Prostate gland (tissue), 2 donors: ENCODE measurements at places on chromosomes 6 and 20.

GRCh38 chr6:4224067-4224978 lies 88.9 kb upstream of the ECI2 start:
- no peak for DNase-seq

GRCh38 chr6:40917603-40918002 lies 121.4 kb downstream of the UNC5CL start:
- no peak for DNase-seq

DNA sequence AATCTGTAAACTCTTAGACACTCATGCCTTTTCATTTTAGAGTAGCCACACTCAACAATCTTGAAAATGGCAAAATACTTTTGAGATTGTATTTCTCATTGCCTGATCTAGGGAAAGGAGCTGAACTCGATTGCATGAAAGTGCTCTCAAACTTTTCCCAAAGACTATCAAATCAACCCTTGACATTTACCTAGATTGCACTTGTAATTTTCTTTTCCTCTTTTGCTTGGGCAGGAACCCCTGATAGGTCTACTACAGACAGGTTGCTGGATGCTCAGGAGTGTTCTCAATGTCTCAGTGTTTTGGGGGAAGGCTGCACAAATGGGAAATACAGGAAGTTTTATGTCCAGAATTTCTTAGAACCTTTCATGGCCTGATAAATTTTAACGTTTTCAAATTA lies 468.0 kb upstream of the GJE1 start:
- no peak for DNase-seq

GRCh38 chr6:89508755-89509563 lies 76.0 kb downstream of the ANKRD6 start:
- DNase-seq, result no peak

- DNase-seq, result no peak
Observed at GRCh38 chr20:4560667-4561066, 161.0 kb upstream of the PRND start.

GRCh38 chr20:45621593-45621992 lies 7.9 kb upstream of the WFDC10A start:
- DNase-seq, result no peak

DNA sequence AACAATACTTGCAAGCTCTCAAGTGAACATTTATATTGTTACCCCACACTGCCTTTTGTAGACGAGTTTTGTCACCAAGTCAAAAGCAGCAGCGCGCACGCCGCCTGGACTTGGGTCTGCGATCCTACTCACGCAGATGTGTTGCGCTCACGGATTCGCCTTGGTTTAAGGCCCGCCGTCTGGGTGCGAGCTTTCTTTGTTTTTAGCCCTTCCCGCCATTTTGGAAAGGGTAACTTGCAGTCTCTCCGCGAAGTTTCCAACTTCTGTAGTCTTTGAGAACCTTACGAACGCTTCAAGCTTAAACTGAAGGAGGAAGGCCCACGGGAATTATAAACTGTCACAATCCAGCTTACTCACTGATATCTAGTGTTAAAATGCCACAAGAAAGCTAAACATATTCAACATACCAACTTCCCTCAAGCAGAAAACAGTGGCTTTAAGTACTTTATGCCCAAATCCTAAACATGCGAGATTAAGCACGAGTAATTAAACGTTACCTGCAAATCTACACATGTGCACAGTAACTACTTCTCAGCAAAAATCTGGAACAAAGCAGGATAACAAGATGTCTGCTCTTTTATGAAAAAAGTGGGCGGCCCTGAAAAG lies 80.4 kb upstream of the BTN3A2 start:
- DNase-seq, result peak; percentile 58

DNA sequence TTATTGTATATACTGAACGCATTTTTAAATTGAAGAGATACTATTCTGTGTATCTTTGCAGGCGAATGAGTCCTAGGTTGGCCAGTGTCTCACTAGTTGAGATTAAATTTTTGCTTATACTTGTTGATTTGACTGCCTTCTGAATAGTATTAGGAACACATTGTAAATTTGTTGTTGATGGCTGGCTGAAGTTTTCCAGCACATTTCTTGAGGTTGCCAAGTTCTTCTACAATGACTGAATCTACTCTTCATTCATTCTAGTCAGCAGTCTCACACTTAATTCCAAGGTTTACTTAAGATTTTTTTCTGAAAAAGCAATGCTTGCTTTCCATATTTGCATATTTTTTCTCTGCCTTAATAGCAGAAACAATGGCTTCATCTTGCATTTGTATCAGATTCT lies 151.7 kb downstream of the ZFAND3 start:
- no peak for DNase-seq

- no peak for DNase-seq
Observed at GRCh38 chr6:5846335-5846734, 160.4 kb downstream of the NRN1 start.

DNA sequence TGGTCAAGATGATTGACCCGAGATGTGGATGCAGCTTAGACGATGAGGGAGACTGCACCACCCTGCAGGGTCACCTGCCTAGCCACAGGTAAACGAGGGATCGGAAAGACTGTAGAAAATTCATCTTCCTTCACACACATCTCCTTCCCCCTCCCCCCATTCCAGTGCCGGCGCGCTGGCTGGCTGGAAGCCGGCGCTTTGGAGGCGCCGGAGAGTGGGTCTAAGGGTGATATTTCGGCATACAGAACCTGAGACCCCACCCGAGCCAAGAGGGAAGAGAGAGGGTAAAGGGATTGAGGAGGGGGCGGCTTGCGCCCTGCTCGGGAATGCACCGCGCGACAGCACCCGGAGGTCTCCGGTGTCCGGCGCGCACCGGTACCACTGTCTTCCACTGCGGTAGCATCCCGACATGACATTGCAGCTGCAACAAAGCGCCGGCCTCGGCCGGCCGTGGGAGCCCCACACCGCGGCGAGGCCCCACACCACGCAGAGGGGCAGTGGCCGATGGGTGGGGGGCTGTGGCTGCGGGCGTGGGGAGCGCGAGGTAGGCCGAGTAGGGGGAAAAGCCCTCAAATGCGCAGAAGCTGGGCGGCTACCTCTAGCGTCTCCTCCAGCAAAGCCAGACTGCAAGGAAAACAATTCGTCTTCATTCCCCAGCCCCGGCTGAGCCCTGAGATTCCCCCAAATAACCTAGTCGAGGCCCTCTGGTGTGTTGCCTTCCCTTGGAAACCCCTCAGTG lies 984 bp downstream of the TNFRSF21 start:
- DNase-seq, result peak; percentile 14

GRCh38 chr6:117448011-117448410 lies 22.3 kb upstream of the ROS1 start:
- no peak for DNase-seq

DNA sequence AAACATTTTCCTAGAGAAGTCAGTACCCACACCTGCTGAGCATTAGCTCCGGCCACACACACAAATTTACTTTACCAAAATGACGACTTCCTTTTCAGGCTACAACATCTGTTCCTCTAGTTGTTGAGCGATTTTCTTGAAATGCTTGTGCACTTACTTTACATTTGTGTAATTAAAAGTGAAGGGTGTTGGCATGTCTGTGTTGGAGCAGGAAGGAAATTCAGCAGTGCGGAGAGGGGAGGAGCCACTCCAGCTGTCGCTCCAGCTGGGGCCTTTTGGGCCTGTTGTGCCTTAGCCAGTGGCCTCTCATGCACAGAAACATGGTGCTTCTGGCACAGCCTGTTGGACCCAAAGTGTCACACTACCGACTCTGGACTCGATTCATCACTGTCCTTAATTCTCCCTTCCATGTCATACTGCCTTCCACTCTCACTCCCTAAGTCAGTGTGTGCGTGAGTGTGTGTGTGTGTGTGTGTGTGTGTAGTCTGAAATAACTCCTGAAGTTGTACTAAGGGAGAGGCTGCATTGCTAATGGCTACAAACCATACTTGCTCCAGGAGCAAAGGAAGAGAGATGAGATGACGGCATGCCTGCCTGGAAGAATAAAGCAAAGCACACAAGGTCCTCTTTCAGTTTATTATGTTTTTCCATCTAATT lies 191.8 kb upstream of the ARG1 start:
- DNase-seq, result no peak

GRCh38 chr6:62764841-62765240 lies 446.4 kb upstream of the FKBP1C start:
- no peak for DNase-seq

DNA sequence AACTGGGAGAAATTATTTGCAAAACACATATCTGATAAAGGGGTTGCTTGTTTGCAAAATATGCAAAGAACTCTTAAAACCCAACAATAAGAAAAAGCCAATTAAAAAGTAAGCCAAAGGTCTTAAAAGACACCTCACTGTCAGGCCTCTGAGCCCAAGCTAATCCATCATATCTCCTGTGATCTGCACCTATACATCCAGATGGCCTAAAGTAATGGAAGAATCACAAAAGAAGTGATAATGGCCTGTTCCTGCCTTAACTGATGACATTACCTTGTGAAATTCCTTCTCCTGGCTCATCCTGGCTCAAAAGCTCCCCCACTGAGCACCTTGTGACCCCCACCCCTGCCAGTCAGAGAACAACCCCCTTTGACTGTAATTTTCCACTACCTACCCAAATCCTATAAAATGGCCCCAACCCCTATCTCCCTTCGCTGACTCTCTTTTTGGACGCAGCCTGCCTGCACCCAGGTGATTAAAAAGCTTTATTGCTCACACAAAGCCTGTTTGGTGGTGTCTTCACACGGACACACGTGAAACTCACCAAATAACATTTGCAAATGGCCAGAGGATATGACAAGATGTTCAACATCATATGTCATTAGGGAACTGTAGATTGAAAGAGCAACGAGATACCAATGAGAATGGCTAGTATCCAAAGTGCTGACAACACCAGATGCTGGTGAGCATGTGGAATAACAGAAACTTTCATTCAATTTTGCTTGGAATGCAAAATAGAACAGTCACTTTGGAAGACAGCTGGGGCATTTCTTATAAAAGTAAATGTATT lies 565.0 kb upstream of the ADGRB3 start:
- no peak for DNase-seq

- DNase-seq, result no peak
Observed at GRCh38 chr6:36671687-36672375, 6.7 kb upstream of the CDKN1A start.

DNA sequence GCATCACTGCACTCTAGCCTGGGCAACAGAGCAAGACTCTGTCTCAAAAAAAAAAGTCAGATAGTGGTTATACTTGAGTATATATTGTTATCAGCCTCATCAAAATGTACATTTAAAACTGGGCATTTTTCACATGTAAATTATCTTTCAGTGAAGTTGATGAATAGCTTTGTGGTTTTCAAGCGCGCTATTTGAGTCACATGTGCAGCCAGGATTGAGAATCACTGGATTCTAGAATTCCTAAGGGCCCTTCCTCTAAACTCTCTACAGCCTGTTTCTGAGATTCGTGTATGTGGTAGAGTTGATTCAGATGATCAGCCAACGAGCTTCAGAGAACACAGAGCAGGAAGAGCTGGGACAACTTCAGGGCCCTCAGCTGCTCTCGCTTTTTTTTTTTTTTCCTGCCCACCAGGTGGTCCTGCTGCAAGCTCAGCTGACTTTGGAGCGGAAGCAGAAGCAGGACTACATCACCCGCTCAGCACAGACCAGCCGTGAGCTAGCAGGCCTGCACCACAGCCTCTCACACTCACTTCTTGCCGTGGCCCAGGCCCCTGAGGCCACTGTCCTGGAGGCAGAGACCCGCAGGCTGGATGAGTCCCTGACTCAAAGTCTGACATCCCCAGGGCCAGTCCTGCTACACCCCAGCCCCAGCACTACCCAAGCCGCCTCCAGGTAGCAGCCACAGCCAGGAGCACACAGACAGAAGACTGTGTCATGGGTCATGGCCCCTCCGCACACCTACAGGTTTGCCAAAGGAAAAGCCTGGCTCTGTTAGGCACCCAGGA lies 18.3 kb downstream of the C20orf173 start:
- DNase-seq, result no peak

DNA sequence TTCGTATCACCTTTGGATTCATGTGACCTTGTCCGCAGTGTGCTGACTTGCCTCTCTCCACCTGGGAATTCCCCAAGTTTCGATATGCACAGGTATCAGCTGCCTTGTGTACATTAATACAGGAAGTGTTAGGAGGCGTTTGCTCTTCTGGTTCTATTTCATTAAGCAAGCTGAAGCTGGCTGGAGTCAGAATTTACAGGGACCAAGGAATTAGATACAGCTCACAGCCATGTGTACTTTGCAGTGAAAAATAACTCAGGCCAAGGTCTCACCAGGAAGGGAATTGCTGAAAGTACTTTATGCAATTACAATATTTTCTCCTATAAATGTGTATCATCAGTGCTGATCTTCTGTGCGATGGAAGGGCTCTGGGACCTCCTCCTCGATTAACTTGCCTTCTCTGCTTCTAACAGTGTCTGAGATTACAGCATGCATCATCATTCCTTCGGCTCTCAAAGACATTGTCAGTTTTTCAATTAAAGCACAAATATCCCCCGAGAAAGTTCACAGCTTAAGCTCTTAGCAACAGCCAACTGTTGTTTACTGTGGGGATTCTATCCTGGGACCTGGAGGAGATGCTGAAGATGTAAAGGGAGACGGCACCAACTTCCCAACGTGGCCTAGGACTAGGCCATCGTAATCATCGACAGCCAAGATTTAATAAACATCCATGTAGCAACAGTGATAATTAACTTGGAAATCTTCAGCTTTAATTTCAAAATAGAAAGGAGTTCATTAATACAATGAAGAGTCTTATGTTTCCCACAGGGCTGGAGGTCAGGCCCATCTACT lies 13.8 kb upstream of the TIAM2 start:
- peak; percentile 31 for DNase-seq

- no peak for DNase-seq
Observed at GRCh38 chr6:131414956-131415355, 158.1 kb upstream of the ARG1 start.

DNA sequence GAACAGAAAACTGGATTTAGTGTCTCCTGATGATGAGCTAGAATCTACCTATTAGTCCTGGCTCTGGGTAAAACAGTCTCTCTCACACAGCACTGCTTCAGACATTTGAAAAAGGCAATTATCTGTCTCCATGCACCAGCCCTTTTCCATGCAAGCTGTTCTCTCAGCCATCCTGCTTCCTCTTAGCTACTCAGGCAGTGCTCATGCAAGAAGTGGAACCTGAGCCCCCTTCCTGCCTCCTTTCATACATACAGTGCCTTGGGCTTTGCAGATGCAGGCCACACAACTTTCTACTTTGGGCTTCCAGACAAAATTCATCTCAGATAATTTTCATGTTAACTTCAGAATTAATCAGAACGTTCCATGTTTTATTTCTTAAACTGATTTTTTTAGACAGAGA lies 151.3 kb downstream of the RALGAPA2 start:
- DNase-seq, result no peak

DNA sequence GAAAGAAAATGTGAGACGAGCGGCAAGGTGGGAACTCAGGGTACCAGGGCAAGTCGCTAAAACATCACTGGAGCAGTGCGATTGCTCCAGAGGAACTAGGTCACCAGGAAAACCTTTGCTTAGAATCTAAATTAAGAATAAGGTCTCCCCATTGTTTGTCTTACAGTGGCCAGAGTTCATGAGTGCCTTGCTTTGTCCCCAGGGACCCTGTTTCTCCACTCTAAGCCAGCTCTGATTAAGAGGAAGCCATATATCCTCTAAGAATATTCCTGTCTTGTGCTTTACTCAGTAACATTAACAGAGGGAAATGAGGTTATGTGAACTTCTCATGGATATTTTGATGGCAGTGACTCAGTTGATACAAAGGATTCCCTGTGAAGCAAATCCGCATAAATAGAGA lies 305.8 kb downstream of the CD83 start:
- no peak for DNase-seq
